ENCODE measurements at places on chromosomes 16 and 17.

DNA sequence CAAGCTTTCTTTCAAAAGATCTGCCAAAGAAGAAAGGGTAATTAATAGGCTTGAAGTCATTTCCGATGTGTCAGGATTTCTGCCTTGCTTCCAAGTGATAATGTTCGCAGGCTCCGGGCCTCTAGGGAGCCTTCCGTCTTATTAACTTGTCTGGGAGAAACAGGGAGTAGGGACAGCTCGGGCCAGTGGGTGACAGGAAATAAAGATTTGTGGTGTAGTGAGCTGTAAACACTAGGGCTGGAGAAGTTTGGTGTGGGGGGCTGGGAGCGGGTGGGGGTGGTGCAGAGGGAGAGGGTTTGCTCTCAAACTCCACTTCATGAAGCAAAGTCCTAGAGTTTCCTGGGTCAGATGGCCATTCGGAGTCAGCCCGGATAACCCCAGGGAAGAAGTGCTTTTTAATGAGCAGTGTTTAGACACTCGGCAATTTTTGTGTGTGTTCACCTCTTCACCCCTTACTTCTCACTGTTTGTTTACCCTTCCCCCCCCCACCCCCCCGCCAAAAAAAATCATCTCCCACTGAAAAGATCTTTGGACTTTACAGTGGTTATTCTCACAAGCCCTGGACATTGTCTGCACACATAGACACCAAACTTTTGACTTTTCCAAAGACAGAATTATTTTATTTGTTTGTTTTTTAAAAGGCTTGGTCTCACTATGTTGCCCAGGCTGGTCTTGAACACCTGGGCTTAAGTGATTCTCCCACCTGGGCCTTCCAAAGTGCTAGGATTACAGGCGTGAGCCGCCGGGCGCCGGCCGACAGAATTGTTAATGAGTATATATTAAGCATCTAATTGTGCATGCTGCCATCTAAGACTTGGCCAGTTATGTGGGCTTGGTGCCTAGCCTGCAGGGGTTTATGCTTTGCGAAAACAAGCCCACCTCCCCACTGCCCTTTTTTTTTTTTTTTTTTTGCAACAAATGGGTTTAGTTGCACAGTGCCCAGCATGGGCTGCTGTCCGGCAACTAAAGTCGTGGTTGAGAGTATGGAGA lies 196.4 kb downstream of the CCDC182 start:
- no peak for DNase-seq

GRCh38 chr17:10513299-10514067 lies 4.9 kb downstream of the MYH1 start:
- DNase-seq, result no peak

DNA sequence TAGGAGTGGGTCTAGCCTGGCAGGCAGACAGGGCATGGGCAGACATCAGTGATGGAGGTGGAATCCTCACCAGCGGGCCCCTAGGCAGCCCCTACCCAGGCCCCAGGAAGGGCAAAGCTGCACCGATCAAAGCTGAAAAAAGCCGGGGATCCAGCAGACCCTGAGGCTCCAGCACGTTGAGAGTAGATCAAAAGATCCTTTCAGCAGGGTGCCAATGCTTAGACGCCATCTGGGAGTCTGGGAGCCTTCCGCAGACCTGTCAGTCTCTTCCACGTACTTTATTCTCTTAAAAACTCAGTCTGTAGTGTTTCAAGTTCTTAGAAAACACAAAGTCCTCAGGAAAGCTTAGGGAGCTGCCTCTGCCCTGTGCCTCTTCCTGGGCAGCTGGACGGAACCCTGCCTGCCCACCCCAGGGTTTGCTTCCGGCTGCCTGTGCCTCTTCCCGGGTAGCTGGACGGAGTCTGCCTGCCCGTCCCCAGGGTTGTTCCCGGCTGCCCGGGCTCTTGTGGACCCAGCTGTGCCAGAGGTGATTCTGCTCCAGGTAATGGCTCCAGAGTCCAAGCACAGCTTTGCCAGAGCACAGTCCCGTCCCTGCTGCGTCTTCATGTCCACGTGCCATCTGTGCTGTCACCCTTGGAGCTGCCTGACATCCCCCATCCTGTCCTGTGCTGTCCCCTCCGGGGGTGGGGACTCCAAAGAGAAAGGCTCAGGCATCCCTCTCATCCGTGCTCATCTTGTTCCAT lies 50.8 kb upstream of the PVALEF start:
- DNase-seq, result no peak

GRCh38 chr16:84072014-84072413 lies 29.4 kb upstream of the SLC38A8 start:
- DNase-seq, result no peak

- DNase-seq, result no peak
Observed at GRCh38 chr16:84489131-84489530, 15.3 kb downstream of the MEAK7 start.

GRCh38 chr17:39662551-39663339 lies 2.4 kb upstream of the TCAP start:
- no peak for DNase-seq

DNA sequence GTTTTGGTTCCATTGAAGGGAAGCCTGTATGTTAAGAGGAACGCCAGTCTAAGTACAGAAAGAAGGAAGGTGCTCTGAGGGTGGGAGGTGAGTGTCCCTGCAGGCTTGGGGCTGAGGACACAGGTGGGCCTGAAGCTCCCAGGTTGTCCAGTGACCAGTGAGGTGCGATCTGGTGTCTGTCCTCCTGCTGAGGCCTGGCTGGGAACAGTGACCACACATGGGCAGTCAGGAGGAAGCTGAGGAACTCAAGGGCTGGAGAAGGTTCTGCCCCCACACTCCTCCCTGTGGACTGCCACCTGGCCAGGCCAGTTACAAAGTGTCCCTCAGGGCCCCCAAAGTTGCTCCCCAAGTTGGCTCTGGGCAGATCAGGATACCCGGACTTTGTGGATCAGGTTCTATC lies 102.1 kb downstream of the N4BP1 start:
- DNase-seq, result no peak

GRCh38 chr16:72952404-72952803 lies 95.5 kb downstream of the ZFHX3 start:
- DNase-seq, result no peak

- DNase-seq, result no peak
Observed at GRCh38 chr16:49273771-49274170, 7.9 kb downstream of the CBLN1 start.

DNA sequence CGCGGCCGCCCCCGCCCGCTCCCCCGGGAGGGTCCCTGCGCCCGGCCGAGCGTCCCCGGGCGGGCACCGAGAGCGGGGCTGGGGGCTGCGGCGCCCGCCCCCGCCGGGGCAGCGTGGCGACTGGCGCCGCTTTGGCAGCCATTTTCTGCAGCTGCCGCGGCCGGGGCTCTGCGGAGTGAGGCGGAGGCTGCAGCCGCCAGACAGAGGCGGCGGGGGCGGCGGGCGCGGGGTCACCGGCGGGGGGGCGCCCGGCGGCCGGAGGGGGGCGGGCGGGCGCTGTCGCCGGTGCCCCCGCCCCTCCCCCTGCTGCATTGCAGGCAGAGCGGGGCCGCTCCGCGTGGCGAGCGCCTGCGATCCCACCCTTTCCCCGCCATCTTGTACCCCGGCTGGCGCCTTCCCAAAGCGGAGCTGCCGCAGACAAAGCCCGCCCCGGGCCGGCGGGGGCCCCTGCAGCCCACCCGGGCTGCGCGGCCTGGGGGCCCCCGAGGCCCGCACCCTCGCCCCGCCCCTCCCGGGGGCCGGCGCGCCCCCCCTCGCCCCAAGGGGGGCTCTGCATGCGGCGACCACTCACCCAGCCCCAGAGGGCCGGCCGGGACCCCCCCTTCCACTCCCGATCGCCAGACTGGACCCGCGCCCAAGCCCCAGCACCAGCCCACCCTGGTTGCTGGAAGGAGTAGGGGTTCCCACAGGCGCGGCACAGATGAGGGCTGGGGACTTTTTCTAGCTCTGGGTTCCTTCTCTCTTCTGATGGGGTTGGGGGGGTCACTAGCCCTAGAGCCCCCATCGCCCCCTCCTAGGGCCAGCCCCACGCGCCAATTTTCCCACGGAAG lies 16.6 kb upstream of the CBX8 start:
- DNase-seq, result no peak

DNA sequence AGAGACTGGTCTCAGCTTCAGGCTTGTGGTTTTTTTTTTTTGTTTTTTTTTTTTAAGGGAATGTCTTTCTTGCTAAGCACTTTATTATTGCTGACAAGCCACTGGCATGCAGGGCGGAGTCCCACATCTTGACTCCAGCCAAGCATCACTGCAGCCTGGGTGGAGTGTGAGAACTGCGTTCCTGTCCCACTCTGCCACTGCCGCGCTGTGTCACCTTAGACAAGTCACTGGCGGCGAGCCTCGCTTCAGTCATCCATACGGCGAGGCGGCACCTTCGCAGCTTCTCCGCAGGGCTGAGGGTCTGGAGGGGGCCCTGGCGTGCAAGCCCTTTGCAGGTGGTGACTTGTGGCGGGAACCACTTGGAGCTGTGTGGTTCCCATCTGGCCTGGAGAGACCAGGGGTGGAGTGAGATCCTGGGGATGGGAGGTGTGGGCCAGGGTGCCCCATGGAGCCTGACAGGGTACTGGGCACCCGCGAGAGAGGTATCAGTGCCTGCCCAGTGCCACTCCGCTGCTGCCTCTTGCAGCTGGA lies 99.1 kb upstream of the CIBAR2 start:
- DNase-seq, result no peak

DNA sequence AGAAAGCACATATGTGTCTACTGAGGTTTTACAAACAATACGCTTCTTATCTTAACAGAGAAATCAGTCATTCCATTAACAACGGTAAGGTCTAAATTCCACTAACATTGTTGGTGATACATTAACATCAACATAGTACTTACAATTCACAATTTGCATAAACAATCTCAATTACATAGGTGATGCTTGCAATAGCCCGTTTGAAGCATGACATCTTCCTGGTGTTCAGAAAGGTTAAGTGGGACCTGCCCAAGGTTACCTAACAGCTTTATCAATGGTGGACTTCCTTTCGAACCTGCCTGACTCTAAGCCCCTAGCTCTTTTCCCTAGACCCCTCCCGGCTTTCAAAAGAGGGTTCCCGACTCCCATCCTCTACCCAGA lies 699 bp downstream of the FAM222B start:
- DNase-seq, result no peak

DNA sequence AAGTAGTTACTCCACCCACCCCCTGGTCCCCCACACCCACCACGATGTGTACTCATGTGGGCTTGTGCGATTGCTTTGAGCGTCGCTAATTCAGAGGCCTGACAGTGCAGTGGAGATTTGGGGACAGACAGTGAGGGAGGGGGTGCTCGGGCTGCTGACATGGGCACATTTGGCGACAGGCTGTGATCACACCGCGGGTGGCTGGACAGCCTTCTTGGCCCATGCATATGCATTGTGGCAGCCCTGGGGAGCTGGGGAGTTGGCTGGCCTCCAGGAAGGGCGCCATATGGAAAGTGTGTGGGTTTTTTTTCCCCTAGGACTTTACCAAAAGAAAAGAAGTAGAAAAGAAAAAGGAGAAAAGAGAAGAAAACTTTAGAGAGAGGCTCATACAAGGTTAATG lies 275.5 kb upstream of the N4BP1 start:
- DNase-seq, result no peak

GRCh38 chr17:42118545-42118944 lies 2.6 kb downstream of the KAT2A start:
- no peak for DNase-seq

GRCh38 chr16:24759006-24759405 lies 29.6 kb downstream of the TNRC6A start:
- DNase-seq, result no peak

DNA sequence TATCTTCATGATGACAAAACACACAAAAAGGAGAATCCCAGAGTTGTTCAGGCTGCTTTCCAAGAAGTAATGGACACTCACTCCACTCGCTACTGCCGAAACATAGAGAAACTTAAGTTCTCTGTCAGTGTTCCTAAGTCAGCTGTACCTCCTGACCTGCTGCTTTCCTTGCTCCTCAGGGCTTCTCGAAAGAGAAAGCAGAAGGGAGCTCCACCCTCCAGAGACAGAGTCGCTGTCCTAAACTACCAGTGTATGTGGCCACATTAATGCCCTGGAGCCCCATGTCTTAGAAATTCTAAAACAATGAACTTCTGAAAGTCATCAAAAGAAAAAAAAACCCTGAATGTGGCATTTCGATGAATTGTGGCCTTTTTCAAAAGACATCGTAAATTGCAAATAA lies 390.8 kb upstream of the MON1B start:
- no peak for DNase-seq

- DNase-seq, result no peak
Observed at GRCh38 chr17:75763269-75763607, 1.8 kb downstream of the GALK1 start.

- no peak for DNase-seq
Observed at GRCh38 chr17:46876353-46876887, 25.0 kb downstream of the WNT9B start.

GRCh38 chr16:1858189-1858865 lies 13.6 kb downstream of the MEIOB start:
- no peak for DNase-seq

DNA sequence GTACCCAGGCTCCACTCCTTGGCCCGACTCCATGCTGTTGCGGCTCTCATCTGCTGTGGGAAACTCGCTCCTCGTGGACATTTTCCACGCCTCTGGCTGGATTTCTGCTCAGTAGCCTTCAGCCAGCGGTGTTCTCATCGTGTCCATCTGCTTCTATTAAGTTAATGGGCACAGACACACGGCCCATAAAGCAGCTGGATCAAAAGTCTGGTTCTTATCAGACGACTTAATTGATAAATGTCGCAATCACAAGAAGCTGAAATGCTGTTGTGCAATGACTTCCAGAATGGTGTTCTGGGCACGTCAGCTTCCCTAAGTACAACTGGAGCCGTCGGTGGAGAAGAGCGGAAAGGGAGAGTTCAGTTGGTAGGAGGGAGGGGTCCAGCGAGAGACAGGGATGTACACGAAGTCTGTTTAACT lies 211.7 kb upstream of the CHMP6 start:
- DNase-seq, result no peak
